ENCODE measurements at places on chromosomes 4 and X. TPM values are rescaled to one million over a fixed set of nuclear protein-coding genes. Genes with fewer than 3 reads are reported as not detected.

GRCh38 chr4:168486912-168487281, 6.6 kb upstream of the DDX60L start:
- H3K36me3 ChIP-seq, result peaks cover 5% of the 10 kb centered on the region
- H3K27ac ChIP-seq, result peak overlapping the region; percentile 32
- H3K4me3 ChIP-seq, result peak overlapping the region; percentile 0
- DNase-seq, result no peak

- H3K4me3 ChIP-seq, result no peak overlapping the region
- H3K4me1 ChIP-seq, result no peaks in the 10 kb centered on the region
- peaks cover 12% of the 10 kb centered on the region for H3K27me3 ChIP-seq
- no peaks in the 10 kb centered on the region for H3K36me3 ChIP-seq
- no peak overlapping the region for H3K27ac ChIP-seq
- no peak for DNase-seq
Measured at GRCh38 chr4:79864500-79865200, 208.4 kb downstream of the ANTXR2 start.

The MTNR1A gene
- not detected for total RNA-seq

GRCh38 chrX:26557691-26558321, 341.8 kb downstream of the MAGEB5 start:
- no peak overlapping the region for H3K27ac ChIP-seq
- H3K4me3 ChIP-seq, result no peak overlapping the region
- no peak for DNase-seq

- no peak for DNase-seq
- no peak overlapping the region for H3K4me3 ChIP-seq
- no peaks in the 10 kb centered on the region for H3K27me3 ChIP-seq
- no peak overlapping the region for H3K27ac ChIP-seq
- peaks cover 53% of the 10 kb centered on the region for H3K4me1 ChIP-seq
Measured at GRCh38 chrX:13126775-13127174, 82.4 kb upstream of the FAM9C start.

The UCHL1 gene
- total RNA-seq, result 0.83 TPM

The MAB21L2 gene
- total RNA-seq, result not detected

- no peaks in the 10 kb centered on the region for H3K4me1 ChIP-seq
- H3K4me3 ChIP-seq, result no peak overlapping the region
Measured at GRCh38 chrX:28016823-28017222, 35.6 kb upstream of the DCAF8L1 start.

The FAM9B gene
- total RNA-seq, result not detected

GRCh38 chr4:76078033-76078613, 3.6 kb downstream of the ART3 start:
- no peaks in the 10 kb centered on the region for H3K36me3 ChIP-seq
- no peak overlapping the region for H3K4me3 ChIP-seq
- peaks cover 14% of the 10 kb centered on the region for H3K27me3 ChIP-seq
- H3K27ac ChIP-seq, result no peak overlapping the region

The DMD gene
- total RNA-seq, result 0.17 TPM

- H3K4me1 ChIP-seq, result no peaks in the 10 kb centered on the region
- H3K4me3 ChIP-seq, result no peak overlapping the region
Measured at GRCh38 chr4:129189630-129190029, 93.7 kb downstream of the C4orf33 start.

The CT45A5 gene
- total RNA-seq, result not detected

Measured in activated naive CD8-positive, alpha-beta T cell treated with anti-CD3 and anti-CD28 coated beads, Interleukin-2, amount 10 ng/mL, durations not matched to agents 7 days and 5 days (primary cell).